ENCODE measurements at places on chromosomes 2 and 18. TPM values are rescaled to one million over a fixed set of nuclear protein-coding genes. Genes with fewer than 3 reads are reported as not detected.

DNA sequence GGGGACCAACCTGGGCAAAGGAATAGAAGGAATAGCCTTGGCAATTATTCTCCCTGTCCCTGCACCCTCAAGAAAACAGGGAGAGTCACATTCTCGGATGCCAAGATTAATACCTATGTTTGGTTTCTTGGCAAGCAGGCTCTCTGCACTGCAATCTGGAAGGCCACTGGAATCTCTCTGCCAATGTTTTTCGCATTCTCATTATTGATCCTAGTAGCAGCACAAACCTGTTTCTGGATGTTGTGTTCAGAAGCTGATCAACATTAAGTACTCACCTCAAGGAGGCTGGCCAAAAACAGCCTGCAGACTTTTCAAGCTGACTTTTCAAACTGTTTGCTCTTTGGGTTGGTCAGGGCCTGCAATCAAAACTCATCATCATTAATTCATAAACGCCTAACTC lies 62.2 kb downstream of the CLHC1 start:
- no peaks in the 10 kb centered on the region for H3K36me3 ChIP-seq
- no peak overlapping the region for H3K4me3 ChIP-seq
- DNase-seq = no peak

Gene SERTAD2
- 34.7 TPM for total RNA-seq

- no peak overlapping the region for H3K4me3 ChIP-seq
- no peak overlapping the region for H3K27ac ChIP-seq
- no peak for DNase-seq
- peaks cover 8% of the 10 kb centered on the region for H3K27me3 ChIP-seq
Observed at GRCh38 chr2:73701968-73702665, 35.0 kb downstream of the TPRKB start.

DNA sequence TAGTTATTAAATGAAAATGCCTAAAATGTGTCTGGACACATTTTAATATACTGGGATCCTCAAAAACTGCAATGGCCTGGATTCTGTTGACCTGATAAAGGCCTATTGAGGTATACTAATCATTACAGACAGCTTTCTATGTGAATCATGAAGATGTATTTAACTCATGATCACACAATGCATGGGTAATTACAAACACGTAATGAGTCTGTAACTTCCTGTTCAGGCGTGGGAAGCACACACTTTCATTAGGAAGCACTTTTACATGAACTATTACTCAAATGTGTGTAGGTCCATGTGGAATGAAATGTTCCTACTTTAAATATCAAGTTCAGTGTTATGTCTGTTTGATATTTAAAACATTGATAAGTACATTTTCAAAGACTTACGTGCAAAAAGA lies 108.7 kb downstream of the NCKAP5 start:
- no peak for DNase-seq
- no peak overlapping the region for H3K27ac ChIP-seq
- H3K36me3 ChIP-seq = no peaks in the 10 kb centered on the region
- H3K4me1 ChIP-seq = no peaks in the 10 kb centered on the region
- H3K4me3 ChIP-seq = no peak overlapping the region
- H3K27me3 ChIP-seq = no peaks in the 10 kb centered on the region

- H3K4me3 ChIP-seq = no peak overlapping the region
- no peak overlapping the region for H3K27ac ChIP-seq
- H3K4me1 ChIP-seq = no peaks in the 10 kb centered on the region
- H3K27me3 ChIP-seq = no peaks in the 10 kb centered on the region
- DNase-seq = no peak
Observed at GRCh38 chr2:122021941-122022340, 266.5 kb downstream of the TSN start.

DNA sequence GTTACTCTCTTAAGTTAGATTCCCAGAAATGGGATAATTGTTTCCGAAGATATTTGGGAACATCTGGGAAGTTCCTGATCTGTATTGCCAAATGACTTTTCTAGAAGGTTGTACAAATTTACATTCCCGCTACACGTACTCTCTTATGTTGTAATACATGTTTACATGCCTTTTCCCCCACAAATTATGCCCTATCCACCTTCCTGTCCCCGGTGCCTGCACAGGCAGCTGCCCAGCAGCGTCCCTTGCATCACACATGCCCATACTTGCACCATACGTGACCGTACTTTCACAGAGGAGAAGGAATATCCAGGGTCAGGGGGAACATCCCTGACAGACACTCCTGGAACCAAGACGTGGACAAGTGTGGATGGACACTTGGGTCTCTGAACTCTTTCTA lies 24.2 kb upstream of the KLF11 start:
- no peaks in the 10 kb centered on the region for H3K4me1 ChIP-seq
- H3K36me3 ChIP-seq = no peaks in the 10 kb centered on the region
- no peak overlapping the region for H3K4me3 ChIP-seq
- 0 out of 2 replicates have a peak, but pooled peaks cover 4% of the 10 kb centered on the region for H3K27me3 ChIP-seq
- no peak overlapping the region for H3K27ac ChIP-seq
- no peak for DNase-seq

- peaks cover 33% of the 10 kb centered on the region for H3K4me1 ChIP-seq
- no peaks in the 10 kb centered on the region for H3K27me3 ChIP-seq
- H3K4me3 ChIP-seq = no peak overlapping the region
- no peak overlapping the region for H3K27ac ChIP-seq
Observed at GRCh38 chr2:40403233-40403836, 48.6 kb downstream of the SLC8A1 start.

Gene SGPP2
- total RNA-seq = not detected

Data from SJCRH30 (cell line).